Activated naive CD4-positive, alpha-beta T cell treated with anti-CD3 and anti-CD28 coated beads, Interleukin-2, amount 50 U/mL, for 16 hours (primary cell): ENCODE measurements at places on chromosomes 7 and 10.

- DNase-seq = no peak
Measured at GRCh38 chr10:92801978-92802872, 46.1 kb upstream of the EXOC6 start.

DNA sequence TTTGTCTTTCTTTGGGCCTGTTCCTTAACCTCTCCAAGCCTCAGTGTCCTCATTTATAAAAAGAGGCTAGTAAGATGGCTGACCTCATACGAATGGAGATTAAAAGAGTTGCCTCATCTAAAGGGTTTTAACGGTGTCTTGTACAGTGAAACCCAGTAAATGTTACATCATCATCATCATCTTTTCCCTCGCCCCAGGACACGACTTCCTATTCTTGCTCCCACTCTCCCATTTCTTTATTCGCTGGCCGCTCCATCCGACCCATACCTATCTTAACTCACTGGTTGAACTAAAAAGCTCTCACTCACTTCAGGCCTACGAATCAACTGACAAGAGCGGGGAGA, 554 bp downstream of the FRA10AC1 start:
- no peak for DNase-seq

- no peak for DNase-seq
Measured at GRCh38 chr10:89548673-89549072, 13.3 kb upstream of the SLC16A12 start.

GRCh38 chr7:29607259-29607658, 43.6 kb downstream of the PRR15 start:
- DNase-seq = no peak

DNA sequence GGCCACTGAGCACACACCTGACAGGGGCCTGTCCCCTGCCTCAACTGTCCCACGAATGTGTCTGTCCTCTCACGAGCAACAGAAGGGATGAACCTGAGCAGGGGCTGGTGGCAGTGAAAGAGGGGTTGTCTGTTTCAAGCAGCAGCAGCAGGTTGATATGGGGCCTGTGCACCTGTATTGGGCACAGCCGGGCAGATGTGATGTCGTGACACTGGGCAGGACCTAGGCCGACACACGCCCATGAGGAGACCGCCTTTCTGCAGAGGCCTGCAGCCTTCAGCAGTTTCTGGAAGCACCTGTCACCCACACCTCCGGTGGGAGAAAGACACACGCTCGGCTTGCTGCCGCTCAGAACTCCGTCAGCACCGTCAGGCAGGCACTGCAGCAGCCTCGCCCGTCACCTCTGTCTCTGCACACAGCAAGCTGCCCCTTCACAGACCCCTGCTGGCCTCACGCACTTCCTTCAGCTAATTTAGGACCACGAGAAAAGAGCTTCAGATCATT, 48.5 kb downstream of the AMZ1 start:
- DNase-seq = no peak

DNA sequence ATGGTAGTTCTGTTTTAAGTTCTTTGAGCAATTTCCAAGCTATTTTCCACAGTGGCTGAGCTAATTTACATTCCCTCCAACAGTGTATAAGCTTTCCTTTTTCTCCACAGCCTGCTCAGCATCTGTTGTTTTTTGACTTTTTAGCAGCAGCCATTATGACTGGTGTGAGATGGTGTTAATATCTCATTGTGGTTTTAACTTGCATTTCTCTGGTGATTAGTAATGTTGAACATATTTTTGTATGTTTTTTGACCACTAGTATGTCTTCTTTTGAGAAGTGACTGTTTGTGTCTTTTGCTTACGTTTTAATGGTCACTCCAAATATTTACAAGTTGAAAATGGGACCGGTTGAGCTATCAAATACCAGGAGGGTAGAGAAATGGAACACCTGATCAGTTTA, 20.4 kb downstream of the GNG11 start:
- no peak for DNase-seq

DNA sequence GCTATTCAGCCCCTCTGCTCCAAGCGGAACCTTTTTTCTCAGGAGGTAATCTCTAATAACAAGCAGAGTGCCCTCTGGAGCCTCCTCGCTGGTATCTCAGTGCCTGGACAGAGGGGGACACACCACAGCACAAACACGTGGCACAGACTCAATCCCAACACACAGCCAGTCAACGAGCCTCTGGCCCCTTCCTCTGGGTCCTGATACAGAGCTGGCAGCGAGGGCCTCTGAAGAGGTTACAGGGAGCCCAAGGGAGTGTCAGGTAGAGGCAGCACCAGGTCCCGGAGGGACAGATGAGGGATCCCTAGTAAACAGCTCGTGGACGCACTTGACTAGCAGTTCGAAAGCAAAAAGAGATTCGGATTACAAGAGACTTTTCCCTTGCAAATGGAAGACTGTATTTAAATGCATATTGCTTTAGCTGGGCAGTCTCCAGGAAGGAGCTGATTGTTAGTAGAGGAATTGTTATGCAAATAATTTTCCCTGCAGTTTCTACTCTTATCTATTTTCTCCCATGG, 14.1 kb downstream of the CXCL12 start:
- DNase-seq = no peak

DNA sequence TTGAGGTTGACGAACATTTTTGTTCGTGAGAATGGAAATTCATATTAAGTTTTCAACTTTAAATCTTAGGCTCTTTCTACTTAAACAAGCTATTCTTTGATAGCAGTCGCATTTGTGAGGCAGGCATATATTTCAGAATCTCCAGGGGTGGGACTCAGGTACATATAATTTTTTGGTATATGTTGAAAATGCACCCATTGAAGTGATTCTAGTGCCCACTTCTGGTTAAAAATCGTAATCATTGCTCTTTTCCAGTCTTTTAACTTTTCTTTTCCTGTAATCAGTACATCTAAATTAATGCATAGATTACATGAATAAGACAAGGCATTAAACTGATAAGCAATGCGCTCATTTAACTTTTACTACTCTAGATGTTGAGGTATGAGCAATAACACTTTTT, 67.8 kb downstream of the ZNRF2 start:
- no peak for DNase-seq

DNA sequence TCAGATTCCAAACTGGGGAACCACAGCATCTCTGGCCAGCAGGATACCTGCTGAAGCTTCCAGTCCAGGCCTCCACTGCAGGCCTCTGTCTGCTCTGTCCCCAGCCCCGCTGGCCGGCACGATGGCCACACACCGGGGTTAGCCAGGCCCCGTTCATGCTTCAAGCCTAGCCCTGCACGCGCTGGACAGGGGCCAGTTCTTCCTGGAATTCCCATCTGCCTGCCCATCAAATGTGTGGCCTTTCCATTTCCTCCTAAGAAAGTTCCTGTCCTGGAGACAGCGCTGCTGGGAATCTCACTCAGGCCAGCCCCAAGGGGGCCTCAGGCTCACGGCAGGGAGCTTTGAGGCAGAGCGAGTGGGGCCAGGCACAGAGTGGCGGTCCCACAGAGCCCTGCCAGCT, 18.0 kb downstream of the SH2B2 start:
- DNase-seq = no peak

GRCh38 chr10:73788864-73789658, 3.7 kb downstream of the ZSWIM8 start:
- no peak for DNase-seq

DNA sequence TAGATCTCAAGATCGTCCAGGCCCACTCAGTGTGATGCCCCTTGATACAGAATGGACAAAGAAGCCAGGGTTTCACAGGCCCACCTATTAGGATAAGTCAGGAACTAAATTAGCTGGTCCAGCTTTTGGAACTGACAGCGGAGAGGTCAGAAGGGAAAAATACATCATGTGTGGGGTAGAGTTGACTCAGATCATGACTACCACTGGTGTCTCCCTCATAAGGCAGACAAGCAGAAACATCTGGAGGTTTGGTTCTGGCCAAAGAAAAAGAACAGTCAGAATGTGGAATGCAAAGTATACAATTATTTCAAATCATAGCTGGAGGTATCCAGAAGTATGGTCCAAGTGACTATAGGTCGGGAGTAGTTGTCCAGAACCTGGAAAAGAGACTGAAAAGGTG, 621.1 kb upstream of the CELF2 start:
- DNase-seq = no peak

DNA sequence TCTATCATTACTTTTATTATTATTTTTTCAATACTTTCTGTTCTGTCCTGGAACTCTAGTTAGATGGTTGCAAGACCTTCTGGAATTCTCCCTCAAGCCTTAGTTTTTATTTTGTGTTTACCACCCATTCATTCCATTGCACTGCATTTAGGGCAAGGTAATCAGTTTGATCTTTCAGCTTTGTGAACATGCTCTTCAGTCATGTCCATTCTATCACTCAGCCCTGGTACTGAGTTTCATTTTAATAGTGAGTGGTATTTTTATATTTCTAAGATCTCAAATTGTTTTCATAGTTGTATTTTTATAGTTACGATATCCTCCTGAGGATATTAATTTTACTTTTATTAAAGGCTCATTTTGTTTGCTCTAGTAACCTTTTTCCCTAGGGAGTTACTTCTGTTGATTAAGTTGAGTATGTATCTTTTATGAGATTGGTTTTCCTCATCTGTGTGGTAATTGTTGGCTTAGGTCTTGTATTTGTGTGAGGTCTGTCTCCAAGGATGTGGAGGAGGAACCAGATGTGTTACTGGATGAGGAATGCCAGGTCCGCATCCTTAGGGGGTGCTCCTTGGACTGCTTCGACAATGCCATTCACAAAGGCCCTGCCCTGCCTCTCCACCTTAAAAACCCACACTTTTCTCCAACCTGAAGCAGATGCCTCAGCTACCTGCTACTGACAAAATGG, 46.7 kb upstream of the RAB18 start:
- DNase-seq = no peak

- DNase-seq = no peak
Measured at GRCh38 chr10:30488316-30488715, 54.3 kb downstream of the MAP3K8 start.

- DNase-seq = no peak
Measured at GRCh38 chr10:121368347-121369025, 229.8 kb downstream of the FGFR2 start.

DNA sequence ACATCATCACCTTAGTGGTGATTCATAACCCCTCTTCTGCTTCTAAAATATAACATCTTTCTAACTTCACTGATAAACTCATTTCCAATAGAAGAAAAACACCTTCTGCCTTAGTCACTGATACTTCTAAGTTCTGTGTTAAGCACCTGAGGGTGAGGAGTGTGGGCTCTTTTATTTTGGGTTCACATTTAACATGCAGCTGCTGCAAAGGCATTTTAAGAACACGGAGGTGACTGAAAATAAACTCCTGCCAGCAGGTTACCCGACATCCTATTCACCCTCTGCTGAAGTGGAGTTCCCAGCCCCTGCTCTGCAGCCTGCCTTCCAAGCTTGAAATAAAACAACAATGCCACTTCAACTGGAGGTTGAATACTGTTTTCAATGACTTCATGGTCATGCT, 202.9 kb upstream of the PLXNA4 start:
- DNase-seq = no peak

GRCh38 chr7:131424219-131424822, 96.6 kb downstream of the MKLN1 start:
- DNase-seq = no peak

DNA sequence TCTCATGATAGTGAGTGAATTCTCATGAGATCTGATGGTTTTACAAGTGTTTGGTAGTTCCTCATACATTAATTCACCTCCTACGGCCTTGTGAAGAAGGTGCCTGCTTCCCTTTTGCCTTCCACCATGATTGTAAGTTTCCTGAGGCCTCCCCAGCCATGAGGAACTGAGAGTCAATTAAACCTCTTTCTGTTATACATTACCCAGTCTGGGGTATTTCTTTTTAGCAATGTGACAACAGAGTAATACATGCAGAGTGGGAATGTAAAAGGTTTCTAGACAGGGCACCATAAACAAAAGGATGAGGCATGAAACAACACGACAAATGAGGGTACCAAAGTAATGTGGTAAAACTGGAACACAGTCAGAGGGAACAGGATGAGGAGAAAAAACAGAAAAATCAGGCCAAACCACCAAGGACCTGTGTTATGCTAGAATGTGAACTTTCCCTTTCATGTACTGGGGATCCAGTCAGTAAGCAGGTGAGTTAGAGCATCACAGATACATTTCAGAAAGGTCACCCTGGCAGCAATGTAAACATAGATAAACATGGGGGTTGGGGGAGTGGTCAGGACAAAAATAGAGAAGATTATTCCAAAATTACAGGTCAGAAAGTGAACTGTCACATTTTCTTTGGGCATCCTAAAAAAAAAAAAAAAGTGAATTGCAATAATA, 31.9 kb downstream of the ANKRD26 start:
- DNase-seq = no peak

- DNase-seq = no peak
Measured at GRCh38 chr7:1372063-1372462, 87.2 kb downstream of the MICALL2 start.

GRCh38 chr7:5758286-5758685, 23.2 kb downstream of the RNF216 start:
- DNase-seq = no peak

DNA sequence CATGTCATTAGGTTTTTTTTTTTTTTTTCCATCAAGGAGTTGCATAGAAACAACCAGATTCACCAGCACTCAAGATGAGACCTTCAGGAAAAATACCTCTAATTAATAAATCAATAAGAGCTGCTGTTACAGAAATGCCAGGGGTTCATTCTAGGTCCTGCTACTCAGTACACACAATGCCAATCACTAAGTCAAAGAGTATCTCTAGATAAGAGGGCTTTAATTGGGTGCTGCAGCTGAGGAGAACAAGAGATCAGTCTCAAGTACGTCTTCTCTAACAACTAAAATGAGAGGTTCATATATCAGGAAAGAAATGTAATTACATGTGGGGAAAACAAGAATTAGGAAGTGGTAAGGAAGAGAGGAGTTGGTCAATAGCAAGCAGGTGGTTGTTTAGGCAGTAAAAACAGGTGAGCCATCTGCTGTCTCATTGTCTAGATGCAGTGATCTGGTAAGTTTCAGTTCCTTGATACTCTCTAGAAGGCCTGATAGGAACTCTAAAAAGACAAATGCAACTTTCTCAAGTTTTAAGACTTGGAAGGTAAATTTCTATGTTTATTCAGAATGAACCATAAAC, 272.9 kb upstream of the ZWINT start:
- no peak for DNase-seq

- no peak for DNase-seq
Measured at GRCh38 chr10:55793024-55793423, 568.0 kb downstream of the ZWINT start.

DNA sequence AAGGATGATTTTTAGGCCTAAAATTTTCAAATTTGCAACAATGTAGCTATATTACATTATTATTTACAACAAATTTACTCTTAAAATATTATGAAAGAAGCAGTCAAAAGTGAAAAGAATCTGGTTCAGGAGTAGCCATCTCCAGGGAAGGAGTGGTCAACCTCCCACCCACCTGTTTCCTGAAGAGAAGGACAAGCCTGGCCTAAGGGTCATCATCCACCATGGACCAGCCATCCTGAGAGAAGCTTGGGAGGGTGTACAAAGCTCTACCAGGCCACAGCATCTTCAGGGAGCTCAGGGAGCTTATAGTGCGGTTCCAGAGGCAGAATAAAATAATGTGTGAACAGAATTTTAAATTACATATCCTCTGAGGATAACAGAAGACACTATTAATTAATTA, 38.1 kb downstream of the COL1A2 start:
- DNase-seq = no peak

- no peak for DNase-seq
Measured at GRCh38 chr10:89278034-89278535, 23.8 kb upstream of the IFIT2 start.

- DNase-seq = no peak
Measured at GRCh38 chr10:60816628-60817397, 38.5 kb downstream of the CDK1 start.

- DNase-seq = no peak
Measured at GRCh38 chr10:17074541-17074847, 55.1 kb downstream of the CUBN start.

GRCh38 chr10:46296641-46297141, 9.9 kb downstream of the ANTXRL start:
- DNase-seq = no peak

GRCh38 chr7:92925876-92926696, 89.7 kb upstream of the CDK6 start:
- DNase-seq = no peak
